ENCODE measurements at places on chromosomes 4 and X.

- no peak for DNase-seq
Observed at GRCh38 chr4:151887031-151887815, 126.4 kb upstream of the GATB start.

DNA sequence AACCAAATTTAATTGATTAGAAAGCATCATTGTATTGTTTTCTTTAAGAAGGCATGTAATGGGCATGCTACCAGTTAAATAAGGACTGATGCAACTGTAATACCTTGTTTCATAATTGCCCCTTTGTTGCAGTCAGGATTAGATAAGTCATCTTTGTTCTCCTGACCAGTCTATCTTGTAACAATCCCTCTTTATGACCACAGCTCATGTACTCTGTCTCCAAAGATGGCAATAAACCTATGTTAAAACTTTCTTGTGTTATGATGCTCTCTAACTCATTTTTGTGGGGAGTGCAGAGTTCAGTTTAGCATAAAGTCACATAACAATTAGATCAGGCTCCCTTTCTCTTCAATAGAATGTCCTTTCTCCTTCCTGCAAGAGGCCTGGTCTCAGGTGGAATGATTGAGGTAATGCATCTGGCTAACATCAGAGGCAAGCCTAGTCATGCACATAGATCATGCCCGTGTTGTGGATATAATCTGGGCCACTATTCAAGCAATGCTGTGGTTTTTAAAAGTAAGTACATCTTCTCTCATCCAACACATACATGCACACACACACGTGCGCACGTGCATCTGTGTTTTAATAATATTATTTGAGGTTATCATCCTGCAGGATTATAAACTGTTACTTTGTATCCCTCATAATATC lies 45.6 kb downstream of the TMEM154 start:
- DNase-seq: no peak

GRCh38 chr4:38237139-38237538 lies 276.9 kb downstream of the PTTG2 start:
- DNase-seq: no peak

DNA sequence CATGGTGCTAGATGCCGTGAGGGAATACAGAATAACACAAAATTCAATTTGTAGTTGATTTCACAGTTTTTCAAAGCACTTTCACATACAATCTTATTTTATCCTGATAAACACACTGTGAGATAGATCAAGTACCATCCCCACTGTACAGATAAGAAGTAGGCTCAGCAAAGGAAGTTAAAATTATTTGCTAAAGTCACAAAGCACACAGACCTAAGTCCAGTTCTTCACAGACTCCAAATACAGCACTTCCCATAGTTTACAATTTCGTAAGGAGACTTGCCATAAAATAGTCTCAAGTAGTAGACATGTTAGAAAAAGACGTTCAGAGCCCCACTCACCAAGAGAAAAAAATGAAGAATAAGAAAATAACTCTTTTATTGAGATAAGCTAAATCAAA lies 7.8 kb upstream of the CUL4B start:
- no peak for DNase-seq

- no peak for DNase-seq
Observed at GRCh38 chr4:73741031-73741749, 821 bp downstream of the CXCL8 start.

- DNase-seq: no peak
Observed at GRCh38 chr4:27692158-27692557, 831.5 kb downstream of the STIM2 start.

GRCh38 chrX:65406532-65406931 lies 128.1 kb downstream of the LAS1L start:
- DNase-seq: no peak

GRCh38 chr4:1104647-1105046 lies 8.7 kb downstream of the RNF212 start:
- DNase-seq: no peak

DNA sequence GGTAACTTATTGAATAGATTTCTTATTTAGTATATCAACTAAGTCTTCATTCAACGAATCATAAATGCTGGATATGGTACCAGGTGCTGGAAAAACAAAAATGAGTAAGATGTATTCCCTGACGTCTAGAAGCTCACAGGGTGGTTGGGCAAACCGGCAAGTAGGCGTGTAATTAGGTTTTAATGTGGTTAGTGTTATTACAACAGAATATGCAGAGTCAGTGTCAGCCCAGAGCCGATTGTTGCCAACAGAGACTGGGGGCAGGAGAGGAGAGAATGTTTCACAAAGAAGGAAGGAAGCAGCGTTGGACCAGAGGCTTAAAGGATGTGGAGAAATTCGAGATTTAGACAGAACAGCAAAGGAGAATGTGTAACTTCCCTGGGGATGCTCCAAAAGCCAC lies 111.7 kb downstream of the TENM3 start:
- DNase-seq: no peak

GRCh38 chr4:48321312-48321711 lies 20.0 kb upstream of the SLAIN2 start:
- no peak for DNase-seq

- no peak for DNase-seq
Observed at GRCh38 chr4:158829254-158829653, 60.4 kb downstream of the FNIP2 start.

DNA sequence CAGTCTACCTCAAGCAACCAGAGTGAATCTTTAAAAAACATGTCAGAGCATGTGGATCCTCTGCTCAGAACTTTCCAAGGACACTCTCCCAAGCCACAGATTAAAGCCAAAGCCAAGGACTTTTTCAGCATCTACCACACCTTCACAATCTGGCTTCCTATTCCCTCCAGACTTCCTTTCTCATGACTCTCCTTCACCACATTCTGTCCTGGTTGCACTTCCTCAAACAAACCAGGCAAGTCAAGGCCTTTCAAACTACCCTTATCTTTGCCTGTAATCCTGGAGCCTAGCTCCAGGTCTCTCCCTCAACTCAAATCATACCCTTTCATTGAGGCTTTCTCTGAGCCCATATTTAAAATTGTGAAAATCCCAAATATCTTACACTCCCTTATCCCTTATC lies 191.6 kb upstream of the GALNTL6 start:
- DNase-seq: no peak

GRCh38 chr4:53191997-53192396 lies 173.9 kb downstream of the SCFD2 start:
- no peak for DNase-seq

GRCh38 chr4:114100288-114101031 lies 121.0 kb upstream of the ARSJ start:
- DNase-seq: no peak

GRCh38 chrX:13376857-13377549 lies 57.1 kb upstream of the ATXN3L start:
- no peak for DNase-seq

GRCh38 chr4:74056858-74057562 lies 18.5 kb upstream of the CXCL3 start:
- no peak for DNase-seq

DNA sequence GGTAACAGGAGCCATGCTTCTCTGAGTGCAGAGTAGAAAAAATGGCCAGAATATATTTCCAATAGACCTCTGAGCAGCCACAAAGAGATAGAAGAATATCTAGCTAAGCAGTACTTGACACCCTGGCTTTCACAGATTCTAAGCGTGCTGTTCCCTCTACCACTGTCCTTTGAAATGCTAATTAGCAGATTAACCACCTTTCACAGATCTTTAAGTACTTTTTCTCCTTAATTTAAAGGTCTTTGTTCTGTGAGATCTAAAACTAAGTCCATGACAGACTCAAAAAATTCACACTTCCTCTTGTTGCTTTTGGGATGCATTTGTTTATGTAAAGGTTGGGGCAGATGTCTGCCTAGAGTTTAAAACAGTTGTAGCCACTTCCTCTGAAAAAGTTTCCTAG lies 28.3 kb upstream of the MAGEC2 start:
- no peak for DNase-seq

- DNase-seq: no peak
Observed at GRCh38 chrX:40145923-40146261, 48.1 kb upstream of the BCOR start.

DNA sequence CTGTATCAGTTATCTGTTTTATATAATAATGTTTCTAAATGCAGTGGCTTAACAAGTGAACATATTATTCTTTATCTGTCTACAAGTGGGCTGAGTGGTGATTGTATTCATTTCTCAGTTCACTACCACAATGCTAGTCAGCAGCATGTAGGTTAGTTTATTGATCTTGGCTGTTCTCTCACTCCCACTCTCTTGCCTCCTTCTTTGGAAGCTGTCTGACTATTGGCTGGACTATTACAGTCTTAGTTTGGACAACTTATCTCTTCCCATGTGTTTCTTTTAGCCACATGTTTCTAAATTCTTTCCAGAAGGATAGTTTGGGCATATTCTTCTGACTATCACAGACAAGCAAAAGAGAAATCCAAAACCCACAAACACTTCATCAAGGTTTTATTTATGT lies 459.5 kb upstream of the AGA start:
- DNase-seq: no peak

GRCh38 chr4:86330961-86331742 lies 28.7 kb downstream of the MAPK10 start:
- no peak for DNase-seq

GRCh38 chr4:13527192-13527980 lies 16.9 kb downstream of the NKX3-2 start:
- DNase-seq: no peak

GRCh38 chr4:112099701-112100297 lies 45.5 kb upstream of the FAM241A start:
- no peak for DNase-seq

GRCh38 chrX:45083314-45083713 lies 117.4 kb downstream of the DIPK2B start:
- DNase-seq: no peak

DNA sequence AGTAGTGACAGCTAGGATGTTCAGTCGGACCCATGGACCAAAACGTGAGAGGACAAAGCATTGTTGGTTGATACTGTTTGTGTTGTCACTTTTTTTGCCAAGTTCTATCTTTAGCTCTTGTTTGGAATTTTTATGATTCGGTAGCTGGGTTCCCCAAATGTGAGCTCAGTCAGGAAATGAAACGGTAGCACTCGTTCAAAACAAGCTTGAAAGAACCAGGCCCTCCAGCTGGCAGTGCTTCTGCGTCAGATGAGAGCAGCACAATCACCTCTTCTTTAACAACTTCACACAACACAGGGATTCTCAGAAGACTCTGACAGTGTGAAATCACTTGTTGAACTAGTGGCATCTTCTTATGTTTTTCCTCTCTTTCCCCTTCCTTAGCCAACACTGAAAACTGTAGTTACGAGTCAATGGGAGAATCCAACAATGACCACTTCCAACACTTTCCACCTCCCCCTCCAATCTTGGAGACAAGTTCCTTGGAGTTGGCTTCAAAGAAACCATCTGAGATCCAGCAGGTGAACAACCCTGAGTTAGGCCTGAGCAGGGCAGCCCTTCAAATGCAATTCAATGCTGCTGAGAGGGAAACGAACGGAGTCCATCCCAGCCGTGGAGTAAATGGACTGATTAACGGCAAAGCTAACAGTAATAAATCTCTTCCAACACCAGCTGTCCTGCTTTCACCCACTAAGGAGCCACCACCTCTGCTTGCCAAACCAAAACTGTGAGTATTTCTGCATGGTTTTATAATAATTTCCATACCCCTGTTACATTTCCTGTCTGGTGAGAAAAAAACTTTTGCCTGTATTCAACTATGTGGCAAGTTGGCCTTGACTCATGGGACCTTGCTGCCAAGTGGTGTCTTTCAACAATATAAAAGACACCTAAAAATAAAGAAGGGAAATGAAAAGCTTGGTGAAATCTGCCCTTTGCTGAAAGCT lies 214.6 kb downstream of the PALLD start:
- DNase-seq: no peak

Data from CD4-positive, alpha-beta T cell treated with Interferon gamma for 1 hour (primary cell).